ENCODE measurements at places on chromosomes 2 and 18. TPM values are rescaled to one million over a fixed set of nuclear protein-coding genes. Genes with fewer than 3 reads are reported as not detected.

GRCh38 chr2:177231270-177231669 is 18.7 kb downstream of the HNRNPA3 start:
- DNase-seq, result no peak

The SERPINB13 gene
- total RNA-seq, result not detected

The SLC5A7 gene
- not detected for total RNA-seq

The PLEK gene
- 5.3 TPM for total RNA-seq

- no peak for DNase-seq
Measured at GRCh38 chr2:73928963-73929347, 2.3 kb downstream of the DGUOK start.

The MYCN gene
- total RNA-seq, result 0.19 TPM

The CCDC150 gene
- 0.22 TPM for total RNA-seq

GRCh38 chr18:47595831-47596501 is 334.5 kb downstream of the SMAD2 start:
- DNase-seq, result no peak

The TDRD15 gene
- total RNA-seq, result not detected

- no peak for DNase-seq
Measured at GRCh38 chr2:951224-952006, 766 bp downstream of the SNTG2 start.

DNA sequence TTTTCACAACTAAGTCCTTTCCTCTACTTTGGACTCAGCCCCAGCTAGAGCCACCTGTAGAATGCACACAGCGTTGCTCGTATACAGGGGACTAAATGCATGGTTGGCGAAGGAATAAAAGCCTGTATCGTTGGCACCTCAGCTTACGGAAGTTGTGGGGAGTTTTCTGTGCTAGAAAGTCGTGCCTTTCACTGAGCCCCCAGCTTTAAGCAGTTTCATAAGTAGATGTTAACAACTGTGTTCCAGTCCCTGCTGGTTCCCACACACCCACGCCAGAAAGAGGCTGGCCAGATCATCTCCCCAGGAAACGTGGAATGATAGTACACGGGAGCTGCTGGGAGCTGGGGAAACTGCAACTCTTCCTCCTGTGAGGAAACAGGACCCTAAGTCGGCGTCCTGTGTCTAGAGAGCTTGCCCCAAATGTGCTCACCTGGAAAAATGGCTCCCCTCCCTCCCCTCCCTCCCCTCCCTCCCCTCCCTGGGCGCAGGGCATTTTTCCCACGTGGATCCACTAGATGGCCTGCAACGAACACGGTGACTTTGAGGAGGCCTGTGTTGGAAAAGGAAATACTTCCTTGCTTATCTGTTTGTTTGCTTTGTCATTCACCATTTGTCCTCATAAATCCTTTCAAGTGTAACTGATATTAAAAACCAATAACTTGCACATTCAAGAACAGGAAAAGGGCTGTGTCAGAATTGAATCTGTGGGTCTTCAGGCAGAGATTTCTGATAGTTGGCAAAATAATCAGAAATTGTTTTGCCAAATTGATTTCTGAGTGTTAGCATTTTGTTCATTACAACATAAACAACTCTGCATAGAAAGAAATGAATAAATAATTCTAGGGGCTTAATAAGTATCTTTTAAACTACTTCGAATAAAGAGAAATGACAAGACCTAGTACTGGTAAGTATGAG is 43.9 kb upstream of the RFX8 start:
- no peak for DNase-seq

The TMEM17 gene
- not detected for total RNA-seq

DNA sequence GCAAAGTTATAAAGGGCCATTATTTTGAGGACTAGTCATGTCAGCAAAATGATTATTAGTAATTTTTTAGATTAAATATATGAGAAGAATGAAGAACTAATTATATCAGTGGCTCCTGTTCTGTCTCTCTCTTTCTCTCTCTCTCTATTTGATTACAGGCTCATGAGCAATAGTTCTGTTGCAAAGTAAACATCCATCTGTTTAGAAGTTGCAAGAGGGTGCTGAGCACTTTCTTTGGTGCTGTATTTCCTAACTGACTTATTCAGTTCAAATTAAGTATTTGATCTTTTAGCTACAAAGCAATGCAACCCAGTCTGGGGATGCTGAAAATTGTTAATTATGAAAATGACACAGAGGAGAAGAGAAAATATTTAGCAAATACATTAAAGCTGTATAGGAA is 408.1 kb upstream of the UBE2E3 start:
- DNase-seq, result no peak

GRCh38 chr2:223056701-223057418 is 4.9 kb downstream of the KCNE4 start:
- no peak for DNase-seq

DNA sequence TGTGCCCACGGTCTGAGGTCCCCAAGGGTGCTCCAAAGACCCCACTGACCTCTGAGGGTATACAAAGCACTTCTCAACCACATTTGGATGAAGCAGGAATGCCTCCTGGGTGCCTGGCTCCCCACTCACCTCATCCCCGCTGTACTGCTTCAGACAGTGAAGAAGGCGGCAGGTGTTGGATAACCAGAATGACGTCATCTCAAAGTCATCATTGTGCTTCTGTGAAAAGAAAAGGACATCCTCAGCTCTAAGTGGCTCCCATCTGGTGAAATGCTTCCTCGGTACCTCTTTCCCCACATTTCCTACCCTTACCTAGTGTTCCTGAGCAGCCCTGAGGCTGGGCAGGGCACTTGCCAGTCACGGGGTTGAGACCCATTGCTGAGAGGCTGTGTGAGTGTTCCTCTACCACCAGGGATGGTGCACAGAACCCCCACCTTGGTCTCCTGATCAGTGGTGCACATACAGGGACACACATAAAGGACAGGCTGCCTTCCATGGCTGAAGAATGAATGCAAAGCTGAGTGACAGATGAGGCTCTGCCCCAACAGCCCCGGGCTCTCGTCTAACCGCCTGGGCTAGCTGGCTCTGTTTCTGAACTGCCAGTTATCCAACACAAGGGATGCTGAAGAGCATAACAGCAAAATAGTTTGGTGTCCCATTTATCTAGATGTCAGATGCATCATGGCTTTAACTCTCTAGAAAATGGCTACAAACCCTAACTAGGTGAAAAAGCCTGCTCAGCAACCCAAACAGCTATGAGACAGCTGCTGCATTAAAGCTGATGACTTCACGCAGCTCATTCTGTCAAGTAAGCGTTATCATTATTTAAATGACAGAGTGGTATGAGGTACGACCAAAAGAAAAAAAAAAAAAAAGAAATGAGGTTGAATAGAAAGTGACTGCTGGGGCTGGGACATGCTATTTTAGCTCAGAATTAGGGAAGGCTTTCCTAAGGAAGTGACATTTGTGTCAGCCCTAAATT is 28.2 kb upstream of the ACAA2 start:
- DNase-seq, result no peak

The ALPP gene
- not detected for total RNA-seq

GRCh38 chr2:184338771-184339170 is 259.6 kb upstream of the ZNF804A start:
- no peak for DNase-seq

DNA sequence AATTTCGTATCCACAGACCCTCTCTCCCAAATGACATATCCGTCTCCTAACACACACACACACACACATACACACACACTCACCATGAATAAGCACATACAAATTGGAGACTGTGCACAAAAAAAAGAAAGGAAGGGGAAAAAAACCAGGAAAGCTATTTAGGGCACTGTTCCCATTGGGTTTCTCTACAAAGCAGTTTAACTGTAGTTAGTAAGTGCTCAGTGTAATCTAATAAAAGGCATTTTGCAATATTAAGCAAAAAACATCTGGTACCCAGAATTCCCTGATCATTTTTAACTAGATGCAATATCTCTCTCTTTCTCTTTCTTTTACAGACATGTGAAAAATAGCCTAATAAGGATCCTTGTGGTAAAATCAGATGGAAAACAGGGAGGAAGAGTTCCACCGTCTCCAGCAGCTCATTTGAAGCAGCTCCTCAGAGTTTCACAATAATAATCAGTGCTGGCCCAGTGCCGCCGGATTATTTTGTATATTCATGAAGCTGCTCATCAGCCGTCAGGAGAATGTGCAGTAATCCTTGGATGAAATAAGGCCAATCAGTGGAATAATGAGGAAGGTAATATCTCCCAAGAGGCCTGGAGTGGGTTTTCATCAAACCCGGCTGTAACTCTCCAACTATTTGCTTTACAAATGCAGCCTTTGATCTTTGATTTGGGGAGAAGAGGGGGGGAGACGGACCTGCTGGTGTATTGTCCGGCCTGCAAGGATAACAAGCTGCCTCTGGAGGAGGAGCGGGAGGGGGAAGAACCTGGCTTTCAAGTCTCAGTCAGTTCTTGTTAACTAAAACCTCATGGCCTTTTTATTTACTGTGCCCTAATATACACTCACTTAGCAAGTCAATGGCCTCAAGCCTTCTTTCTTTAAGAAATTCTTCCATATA is 227.6 kb upstream of the SMIM21 start:
- no peak for DNase-seq

GRCh38 chr2:225008935-225009334 is 33.3 kb downstream of the DOCK10 start:
- no peak for DNase-seq

GRCh38 chr2:58890865-58891525 is 649.9 kb upstream of the FANCL start:
- DNase-seq, result no peak

The VWA3B gene
- total RNA-seq, result not detected

DNA sequence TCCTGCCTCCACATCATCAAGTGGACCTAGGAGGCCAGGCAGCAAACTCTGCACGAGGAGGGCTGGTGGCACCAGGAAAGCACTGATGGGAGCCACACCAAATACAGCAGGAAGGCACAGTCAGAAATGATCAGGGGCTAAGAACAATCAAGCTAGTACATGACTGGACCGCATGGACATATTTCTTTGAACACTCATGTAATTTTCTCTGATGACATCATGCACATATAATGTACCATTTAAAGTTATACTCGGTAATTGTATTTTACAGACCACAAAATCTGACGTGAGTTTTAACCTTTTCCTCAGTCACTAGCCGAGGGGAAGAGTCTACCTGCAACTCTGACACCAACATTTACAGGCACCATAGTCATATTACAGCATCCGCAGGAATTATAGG is 76.7 kb downstream of the XDH start:
- DNase-seq, result no peak

GRCh38 chr2:8863331-8863953 is 26.0 kb upstream of the KIDINS220 start:
- DNase-seq, result no peak

The KIF5C gene
- 8.1 TPM for total RNA-seq

DNA sequence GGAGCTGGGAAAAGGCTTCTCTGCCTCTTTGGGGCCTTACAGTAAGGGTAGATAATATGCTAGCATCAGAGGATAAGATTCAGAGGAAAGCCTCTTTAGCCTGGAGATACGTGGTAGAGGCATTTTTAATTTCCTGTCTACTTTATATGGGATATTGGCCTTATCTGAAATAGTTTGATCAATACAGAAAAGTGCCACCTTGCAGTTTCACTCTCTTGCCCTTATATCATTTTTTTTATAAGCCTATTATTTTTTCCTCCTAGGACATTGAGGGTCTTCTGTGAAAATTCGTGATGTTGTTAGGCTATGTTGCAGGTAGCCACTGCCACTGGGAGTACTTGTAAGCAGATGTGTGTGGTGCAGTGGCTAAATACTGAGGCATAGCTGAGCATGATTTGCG is 40.1 kb upstream of the TOGARAM2 start:
- DNase-seq, result no peak

DNA sequence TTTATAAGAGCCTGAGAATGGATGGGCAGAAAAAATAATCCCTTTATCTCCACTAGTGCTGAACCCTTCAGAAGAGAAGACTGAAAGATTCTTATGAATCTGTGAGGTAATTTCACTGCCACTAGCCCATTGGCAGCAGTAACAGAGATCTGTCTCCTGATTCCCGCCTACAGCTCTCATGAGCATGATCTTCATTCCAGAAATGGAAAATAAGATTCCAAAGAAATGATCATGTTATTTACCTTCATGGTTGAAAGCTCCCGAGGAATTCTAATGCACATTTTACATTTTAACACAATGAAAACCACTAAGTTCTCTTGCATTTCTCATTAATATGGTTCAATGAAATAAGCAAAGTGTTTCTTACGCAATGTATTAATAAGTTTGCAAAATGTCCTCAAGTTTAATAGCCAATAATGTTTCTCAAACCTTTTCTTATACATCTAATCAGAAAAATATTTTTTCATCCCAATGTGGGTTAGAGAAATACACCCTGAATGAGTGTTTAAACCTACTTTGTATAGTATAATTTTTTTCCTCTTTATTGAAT is 905.6 kb downstream of the TMEM182 start:
- DNase-seq, result no peak

The C2orf78 gene
- total RNA-seq, result not detected

DNA sequence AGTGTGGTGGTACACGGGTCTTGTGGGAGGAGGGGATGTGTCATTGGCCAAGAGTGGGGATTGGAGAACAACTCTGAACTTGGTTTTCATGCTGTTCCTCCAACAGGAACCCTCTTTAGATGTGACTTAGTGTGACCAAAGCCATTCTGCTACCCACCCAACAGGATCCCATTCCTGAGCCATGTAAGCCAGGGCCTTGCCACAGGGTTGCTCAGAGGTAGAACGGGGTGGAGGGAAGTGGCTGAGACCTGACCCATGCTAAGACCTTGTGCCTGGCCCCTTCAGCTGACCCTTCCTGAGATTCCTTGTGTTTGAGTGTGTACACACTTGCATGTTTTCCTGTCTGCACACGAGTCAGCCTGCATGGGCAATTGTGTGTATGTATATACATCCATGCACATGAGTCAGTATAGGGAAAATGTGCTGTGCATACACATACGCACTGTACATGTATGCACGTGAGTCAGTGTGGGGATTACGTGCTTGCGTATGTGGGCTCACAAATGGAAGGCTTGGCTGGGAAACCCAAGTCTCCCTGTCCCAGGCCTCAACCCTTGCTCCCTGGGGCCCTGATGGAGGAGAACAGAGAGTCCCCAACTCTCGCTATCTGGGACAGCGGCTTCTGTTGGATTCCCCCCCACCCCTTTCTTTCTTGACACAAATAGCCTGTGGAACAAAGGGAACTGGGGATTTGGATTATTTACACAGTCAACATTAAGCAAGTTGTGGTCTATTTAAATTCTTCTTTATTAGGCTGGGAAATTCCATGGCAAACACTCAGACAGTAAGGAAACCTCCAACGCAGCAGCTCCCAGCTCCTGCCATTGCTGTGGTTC is 339.8 kb downstream of the DYSF start:
- no peak for DNase-seq
